Stimulated activated CD8-positive, alpha-beta memory T cell treated with anti-CD3 and anti-CD28 coated beads, Interleukin-7, amount 100 ng/mL, for 48 hours (primary cell): ENCODE measurements at places on chromosomes 3 and 15.

GRCh38 chr3:139427283-139428060, 38.0 kb upstream of the COPB2 start:
- no peak for DNase-seq

GRCh38 chr3:30035935-30036567, 570.4 kb upstream of the TGFBR2 start:
- DNase-seq: no peak

DNA sequence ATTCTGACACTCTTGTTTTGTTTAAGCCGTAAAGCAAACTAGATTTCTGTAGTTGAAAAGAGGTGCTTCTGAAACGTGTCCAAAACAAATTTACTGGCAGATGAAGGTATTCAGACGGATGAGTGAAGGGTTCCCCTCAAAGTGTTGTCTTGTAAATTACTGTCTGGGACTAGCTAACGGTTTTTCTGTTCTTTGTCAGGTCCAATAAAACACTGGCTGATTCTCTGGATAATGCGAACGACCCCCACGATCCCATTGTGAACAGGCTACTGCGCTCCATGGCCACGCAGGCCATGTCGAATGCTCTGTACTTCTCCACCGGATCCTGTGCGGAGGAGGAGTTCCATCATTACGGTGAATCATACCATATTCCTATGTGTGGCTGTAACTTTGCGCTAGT, 27.7 kb downstream of the TIPIN start:
- DNase-seq: no peak

GRCh38 chr3:10504171-10505049, 976 bp downstream of the ATP2B2 start:
- DNase-seq: no peak

- DNase-seq: no peak
These were observed 523.0 kb downstream of the FOXP1 start for GRCh38 chr3:71060536-71060935.

GRCh38 chr3:61899700-61900462, 338.5 kb downstream of the PTPRG start:
- no peak for DNase-seq

- DNase-seq: no peak
These were observed 58.6 kb downstream of the PRICKLE2 start for GRCh38 chr3:64166584-64167162.

DNA sequence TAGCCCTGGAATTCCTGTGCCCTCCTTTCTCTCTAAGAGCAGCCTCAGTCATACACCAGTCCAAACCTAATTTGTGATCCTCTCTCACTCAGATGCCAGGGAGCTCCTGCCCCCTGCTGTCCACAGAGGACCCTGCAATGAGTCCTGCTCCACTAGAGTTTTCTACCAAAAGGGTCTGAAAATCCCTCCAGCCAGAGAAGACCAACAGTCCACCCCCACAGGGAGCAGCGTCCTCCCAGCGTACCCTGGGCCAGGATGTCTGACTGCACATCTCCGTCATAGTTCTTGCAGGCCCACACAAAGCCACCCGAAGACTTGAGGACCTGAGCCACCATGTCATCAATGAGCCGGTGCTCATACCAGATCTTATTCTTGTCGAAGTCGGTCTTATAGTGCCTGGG, 15.4 kb downstream of the IDH2 start:
- no peak for DNase-seq
